ENCODE measurements at places on chromosomes 6 and 20.

DNA sequence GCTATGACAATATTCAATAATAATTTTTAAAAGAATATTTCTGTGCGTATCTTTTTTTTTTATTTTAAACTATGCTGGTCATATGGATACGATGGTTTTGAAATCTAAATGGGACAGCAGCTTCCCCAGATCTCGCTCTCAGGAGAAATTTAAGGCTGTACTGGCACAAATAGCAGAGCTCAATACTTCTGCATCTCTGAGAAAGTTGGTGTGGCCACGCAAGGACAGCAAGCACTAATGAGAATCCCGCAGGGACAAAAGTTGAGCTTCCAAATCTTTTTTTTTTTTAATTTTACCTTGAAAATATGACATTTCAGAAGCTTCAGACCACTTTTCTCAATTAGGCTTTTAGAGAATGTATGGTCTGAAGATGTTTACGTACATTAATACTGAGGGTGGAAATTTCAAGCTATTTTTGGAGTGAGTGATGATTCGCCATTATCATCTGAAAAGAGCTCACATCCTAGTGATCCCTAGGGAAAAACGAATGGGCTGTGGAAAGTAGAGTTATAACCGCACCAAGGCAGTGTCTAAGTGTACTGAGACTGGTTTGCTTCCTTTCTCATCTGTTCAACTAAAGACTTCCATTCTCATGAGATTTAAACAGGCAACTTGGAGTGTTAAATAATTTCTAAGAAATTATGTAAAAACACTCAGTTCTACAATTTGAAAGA, 840.0 kb downstream of the C6orf118 start:
- DNase-seq, result no peak

GRCh38 chr6:158654498-158654897, 4.6 kb downstream of the SYTL3 start:
- no peak for DNase-seq

GRCh38 chr6:109036574-109037294, 57.9 kb downstream of the SESN1 start:
- no peak for DNase-seq

- no peak for DNase-seq
Measured at GRCh38 chr6:104326173-104327001, 533.3 kb downstream of the HACE1 start.

DNA sequence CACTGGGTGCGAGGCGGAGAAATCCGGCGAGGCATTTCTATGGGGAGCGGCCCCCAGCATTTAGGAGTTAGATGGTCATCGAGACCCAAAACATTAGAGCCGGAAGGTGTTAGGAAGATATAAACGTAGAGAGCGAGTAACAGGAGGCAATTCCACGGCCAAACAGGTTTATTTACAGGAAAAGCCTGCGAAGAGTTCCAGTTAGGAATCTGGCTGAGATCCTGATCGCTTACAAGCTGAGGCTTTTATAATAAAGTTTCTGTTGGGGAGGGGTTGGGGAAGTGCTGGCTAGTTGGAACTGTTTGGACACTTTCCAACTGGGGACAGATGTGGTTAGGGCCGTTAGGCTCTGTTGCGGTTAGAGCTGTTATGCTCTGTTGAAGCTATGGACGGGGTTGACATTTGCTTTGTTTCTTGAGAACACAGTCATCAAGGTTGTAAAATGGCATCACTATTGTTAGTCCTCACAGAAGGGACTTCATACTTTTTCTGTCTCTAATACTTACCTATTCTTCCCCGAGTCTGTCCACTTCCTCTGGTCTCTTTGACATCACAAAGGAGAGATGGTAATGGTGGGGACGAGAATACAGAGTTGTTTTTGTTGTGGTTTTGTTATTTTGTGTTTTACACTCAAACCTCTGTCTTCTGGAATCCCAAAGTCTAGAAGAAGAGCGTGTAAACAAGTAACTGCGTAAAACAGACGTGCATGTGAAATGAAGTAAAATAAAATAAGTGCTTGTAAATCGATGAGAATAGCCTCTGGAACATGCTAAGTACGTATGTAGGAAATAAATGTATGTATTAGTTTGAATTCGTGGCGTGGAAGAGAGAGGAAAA, 554 bp upstream of the ZSCAN31 start:
- DNase-seq, result no peak

DNA sequence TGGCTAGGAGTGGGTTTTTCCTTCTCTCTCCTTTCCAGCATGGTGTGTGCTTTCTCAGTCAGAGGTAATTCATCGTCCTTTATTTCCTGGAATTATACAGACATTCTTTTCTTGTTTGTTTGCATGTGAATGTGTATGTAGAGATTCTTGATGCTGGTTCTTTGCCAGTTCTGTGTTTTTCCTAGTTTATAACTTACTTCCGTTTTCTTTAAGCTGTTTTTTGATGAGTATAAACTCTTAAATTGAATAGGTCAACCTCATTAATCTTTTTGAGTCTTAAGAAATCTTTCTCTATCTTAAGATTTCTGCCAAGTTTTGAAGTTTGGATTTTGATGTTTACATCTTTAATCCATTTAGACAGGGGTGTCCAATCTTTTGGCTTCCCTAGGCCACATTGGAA, 38.7 kb downstream of the IGF2R start:
- DNase-seq, result no peak

DNA sequence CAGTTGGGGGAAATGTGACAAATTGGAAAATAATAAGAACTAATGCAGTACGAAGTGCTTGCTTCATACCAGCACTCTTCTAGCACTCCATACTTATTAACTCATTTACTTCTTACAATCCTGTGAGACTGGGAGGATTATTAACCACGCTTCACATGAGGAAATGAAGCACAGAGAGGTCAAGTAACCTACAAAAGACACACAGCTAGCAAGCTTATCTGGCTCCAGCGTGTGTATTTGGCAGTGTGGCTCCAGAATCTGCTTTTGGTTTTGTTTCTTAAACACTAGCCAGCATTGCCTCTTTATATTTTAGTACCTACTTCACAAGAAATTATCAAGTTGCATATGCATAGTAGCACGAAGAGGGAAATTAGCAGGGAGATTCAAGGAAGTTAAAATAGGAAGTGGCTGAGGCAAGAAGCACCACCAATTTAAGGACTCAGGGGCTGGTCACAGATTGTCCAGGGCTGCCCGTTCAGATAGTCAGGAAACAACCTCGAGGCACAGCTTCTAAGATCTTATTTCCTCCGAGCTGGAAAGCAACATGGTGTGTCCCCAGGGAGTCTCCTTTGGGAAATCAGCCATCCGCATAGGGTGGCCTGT, 302.7 kb upstream of the PRDM1 start:
- DNase-seq, result no peak

DNA sequence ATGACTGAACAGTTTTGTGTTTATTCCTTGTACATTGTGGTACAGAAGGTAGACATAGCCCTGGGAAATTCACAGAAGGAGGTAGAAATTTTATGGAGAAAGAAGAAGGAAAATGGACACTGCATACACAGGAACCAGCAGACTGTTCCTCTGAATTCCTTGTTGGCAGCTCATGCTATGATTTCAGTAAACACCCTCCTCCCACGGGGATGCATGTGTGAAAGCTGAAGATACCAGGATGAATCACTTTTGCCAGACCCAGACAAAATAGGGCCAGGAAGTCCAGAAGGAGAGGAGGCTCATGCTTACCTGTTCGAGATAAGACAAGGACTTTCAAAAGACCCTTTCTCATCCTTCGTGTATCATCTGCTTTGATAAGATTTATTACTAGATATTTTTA, 110.3 kb upstream of the GGTLC1 start:
- no peak for DNase-seq

DNA sequence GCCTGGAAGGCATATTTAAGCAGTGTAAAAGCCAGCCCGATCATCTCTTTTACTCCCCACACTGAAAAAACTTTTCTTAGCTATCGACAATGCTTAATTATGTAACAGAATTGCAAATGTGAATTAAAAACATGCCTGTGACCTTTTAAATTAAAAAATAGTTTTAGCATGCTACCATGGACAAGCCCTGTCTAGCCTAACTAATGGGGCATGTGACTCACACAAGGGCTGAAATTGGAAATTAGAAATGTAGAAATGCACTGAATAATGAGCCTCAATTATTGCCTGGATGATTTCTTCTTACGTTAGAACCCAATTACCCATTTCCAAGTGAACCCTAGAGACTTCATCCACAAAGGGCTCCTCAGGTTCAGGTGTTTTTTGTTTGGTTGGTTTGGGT, 82.7 kb downstream of the SIM1 start:
- no peak for DNase-seq

DNA sequence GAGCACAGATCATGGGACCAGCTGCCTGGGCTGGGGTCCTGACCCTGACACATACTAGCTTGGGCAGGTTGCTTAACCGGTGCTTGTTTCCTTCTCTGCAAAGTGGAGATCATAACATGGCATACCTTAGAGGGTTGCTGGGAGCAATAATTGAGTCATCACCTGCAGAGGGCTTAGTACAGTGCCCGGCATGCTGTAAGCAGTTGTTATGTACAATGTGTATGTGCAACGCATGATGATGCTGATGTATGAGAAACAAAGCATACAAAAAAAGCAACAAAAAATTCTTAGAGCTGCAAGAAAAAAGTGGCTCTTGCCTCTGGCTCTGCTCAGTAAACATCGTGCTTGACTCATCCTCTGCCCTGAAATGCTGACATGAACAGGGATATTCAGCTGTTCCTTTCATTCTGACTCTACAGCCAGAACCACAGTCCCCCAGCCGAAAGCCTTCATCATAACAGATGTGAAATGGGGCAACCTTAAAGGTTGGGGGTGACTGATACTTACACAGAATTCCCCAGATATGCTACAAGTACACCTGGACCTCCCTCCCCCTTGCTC, 91.7 kb downstream of the CLIC5 start:
- no peak for DNase-seq

DNA sequence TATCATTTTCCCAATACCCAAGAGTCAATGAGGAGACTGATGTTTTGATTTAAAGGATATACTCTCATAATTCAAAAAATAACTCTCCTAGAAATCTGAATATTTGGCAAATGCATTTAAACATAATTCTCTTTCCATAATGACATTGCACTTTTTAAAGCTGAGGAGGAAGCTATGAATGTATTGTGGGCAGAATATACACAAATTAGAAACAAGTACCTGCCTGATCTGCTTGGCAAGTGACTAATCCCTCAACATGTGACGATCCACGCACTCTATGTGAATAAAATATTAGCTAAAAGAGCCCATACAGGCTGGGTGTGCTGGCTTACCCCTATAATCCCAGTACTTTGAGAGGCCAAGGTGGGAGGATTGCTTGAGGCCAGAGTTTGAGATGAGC, 88.3 kb upstream of the CCDC28A start:
- no peak for DNase-seq

- no peak for DNase-seq
Measured at GRCh38 chr6:159421586-159421985, 252.4 kb downstream of the FNDC1 start.

DNA sequence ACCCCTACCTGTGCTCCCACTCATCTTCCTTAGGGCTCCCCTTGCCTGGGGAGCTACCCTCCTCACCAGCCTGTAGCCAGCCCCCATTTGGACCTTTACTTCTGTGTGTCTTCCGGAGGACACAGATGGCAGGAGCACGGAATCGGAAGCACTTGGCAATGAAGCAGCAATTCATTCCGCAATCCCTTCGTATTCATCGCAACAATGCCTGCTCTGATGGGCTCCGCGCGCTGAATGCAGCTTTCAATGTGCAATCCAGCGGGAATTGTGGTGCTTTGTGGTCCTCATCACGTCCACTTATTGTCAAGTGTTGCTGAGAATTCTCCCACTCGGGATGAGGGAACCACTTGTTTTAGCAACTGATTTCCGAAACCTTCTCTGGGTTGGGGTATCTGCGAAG, 336.0 kb downstream of the DHX35 start:
- no peak for DNase-seq

- DNase-seq, result no peak
Measured at GRCh38 chr6:136677822-136678221, 114.5 kb downstream of the MAP3K5 start.

- DNase-seq, result no peak
Measured at GRCh38 chr6:92887871-92888270, 531.5 kb downstream of the EPHA7 start.

- DNase-seq, result no peak
Measured at GRCh38 chr6:100370265-100370664, 94.5 kb downstream of the SIM1 start.

DNA sequence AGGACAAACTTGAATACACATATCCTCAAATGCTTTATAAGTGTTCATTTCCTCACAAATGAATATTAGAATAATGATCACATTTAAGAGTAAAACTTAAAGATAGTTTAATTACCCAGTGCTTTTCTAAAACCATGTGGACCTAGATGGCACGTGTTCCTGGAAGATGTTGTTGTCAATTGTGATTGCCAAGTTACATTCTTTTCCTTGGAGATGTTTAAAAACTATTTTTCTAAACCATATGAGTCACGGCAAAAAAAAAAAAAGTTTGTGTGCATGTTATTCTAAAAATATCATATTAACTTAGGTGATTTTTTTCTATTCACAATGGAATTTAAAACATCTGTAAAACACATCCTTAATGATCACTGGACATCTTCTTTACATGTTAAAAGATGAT, 51.1 kb downstream of the RCAN2 start:
- no peak for DNase-seq

- no peak for DNase-seq
Measured at GRCh38 chr6:36823421-36824096, 15.7 kb downstream of the CPNE5 start.

GRCh38 chr6:42302411-42302810, 84.8 kb upstream of the MRPS10 start:
- no peak for DNase-seq
